ENCODE measurements at places on chromosomes 12 and 14. TPM values are rescaled to one million over a fixed set of nuclear protein-coding genes. Genes with fewer than 3 reads are reported as not detected.

- DNase-seq, result no peak
These were observed 24.9 kb downstream of the FOXN3 start for GRCh38 chr14:89392181-89392580.

GRCh38 chr12:112207397-112207924 is 82.1 kb downstream of the TRAFD1 start:
- DNase-seq, result no peak

The CCDC196 gene
- total RNA-seq, result not detected

- no peak for DNase-seq
These were observed 6.0 kb upstream of the AMN start for GRCh38 chr14:102916347-102917055.

The KLHDC1 gene
- total RNA-seq, result 1.4 TPM

- no peak for DNase-seq
These were observed 56.1 kb downstream of the LMNTD1 start for GRCh38 chr12:25497021-25497420.

The STAC3 gene
- not detected for total RNA-seq

The ERP27 gene
- 0.74 TPM for total RNA-seq

GRCh38 chr14:90551070-90551704 is 154.4 kb downstream of the CALM1 start:
- DNase-seq, result no peak

GRCh38 chr14:42629553-42629952 is 1022.9 kb downstream of the LRFN5 start:
- DNase-seq, result no peak

The POTEG gene
- total RNA-seq, result 0.35 TPM

- DNase-seq, result peak; percentile 98
These were observed 12.8 kb downstream of the ZFYVE1 start for GRCh38 chr14:73014105-73014504.

- no peak for DNase-seq
These were observed 1262.2 kb downstream of the TMEM121 start for GRCh38 chr14:106788534-106788933.

- DNase-seq, result no peak
These were observed 562 bp upstream of the GLIPR1L2 start for GRCh38 chr12:75390156-75390898.

DNA sequence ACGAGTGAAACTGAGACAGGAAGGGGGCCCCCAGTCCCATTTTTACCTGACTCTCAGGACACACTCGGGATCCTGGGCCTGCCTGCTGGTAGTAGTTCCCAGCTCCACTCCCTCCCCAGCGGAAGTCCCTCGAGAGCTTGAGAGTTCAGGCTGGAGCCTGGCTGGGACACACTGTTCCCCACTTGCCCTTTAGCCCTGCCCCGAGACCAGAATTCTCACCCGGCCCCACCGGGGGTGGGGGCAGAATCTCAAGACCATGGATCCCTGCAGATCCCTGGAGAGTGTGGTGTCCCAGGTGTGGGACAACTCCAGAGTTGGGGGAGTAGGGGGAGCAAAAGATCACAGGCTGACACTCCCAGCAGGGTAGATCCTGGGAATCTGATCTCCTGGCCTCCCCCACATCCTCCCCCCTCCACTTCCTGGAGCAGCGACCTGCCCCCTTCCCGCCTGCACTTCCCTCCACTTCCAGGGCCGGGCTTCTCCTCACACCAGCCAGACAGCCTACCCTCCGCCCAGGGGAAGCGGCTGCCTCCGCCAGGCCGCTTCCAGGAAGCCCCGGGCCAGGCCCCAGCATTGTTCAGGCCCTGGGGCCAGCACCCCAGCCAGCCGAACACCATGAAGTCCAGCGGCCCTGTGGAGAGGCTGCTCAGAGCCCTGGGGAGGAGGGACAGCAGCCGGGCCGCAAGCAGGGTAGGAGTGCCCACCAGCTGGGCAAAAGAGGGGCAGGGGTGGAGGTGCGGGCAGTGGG is at the start of gene TNS2:
Gene TNS2 (plus strand): TSS at position 495 of the 748 bp plus-strand sequence. CDS start 121 bp downstream, at position 616.
- no peak for DNase-seq

The TRHDE gene
- total RNA-seq, result not detected

DNA sequence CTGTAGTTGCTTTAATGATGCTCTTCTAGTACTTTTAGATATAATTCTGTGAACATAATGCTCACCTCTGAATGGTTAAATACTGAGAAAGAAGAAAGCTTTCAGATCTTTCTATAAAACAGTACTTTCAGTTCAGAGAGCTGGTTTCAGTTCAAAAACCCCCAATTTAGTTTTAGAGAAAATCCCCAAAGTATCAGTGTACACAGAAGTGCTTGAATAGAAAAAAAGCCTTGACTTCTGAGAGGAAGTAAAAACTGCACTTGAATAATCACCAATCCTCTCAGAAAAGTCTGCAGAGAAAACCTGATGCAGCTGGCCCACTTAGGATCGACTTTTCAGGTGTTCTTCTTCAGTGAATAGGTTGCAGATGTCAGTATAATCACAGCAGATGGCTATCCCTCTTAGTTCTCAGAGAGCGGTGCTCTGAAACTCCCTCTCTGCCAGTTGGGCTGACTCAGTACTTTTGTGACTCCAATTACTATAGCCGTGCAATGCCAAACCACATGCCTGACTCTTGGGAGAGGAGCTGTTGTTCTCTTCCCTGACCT is 616.3 kb downstream of the LRFN5 start:
- peak; percentile 32 for DNase-seq

The KCNJ8 gene
- not detected for total RNA-seq

The HOXC13 gene
- 6.1 TPM for total RNA-seq

- no peak for DNase-seq
These were observed 206.5 kb downstream of the ETV6 start for GRCh38 chr12:11855983-11856374.

The FAM90A1 gene
- total RNA-seq, result not detected

DNA sequence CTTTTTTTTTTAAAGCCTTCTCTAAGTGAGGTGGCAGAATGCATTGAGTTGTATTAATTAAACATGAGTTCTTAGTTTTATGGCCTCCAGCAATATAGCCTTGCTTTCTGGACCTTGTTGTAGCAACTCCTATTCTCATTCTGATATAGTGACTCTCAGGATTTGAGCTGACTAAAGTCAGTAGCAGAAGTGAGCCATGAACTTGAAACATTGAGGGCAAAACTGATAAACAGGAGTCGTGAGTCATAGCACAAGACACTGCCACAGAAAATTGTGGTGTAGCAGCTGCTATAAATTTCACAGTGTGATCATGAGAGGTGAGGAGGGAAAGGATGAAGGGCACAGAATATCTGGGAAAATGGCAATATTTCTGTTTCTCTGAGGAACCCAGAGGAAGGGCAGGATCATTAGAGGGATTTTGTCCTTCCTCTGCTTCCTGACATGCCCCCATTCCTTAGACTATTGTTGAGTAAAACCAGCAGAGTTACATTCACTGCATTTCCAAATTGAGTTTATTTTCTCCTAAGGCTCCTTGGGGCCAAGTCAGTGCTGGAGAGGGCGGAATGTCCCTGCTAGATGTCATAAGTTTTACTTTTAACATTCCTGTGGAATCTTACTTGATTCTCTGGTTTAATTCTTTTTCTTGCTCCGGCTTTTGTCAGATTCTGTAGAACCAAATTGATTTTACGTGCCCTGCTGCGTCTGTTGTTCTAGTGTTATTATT is 7.5 kb downstream of the KLRG1 start:
- no peak for DNase-seq

The KRT82 gene
- not detected for total RNA-seq

The BTG1 gene
- 12.5 TPM for total RNA-seq

DNA sequence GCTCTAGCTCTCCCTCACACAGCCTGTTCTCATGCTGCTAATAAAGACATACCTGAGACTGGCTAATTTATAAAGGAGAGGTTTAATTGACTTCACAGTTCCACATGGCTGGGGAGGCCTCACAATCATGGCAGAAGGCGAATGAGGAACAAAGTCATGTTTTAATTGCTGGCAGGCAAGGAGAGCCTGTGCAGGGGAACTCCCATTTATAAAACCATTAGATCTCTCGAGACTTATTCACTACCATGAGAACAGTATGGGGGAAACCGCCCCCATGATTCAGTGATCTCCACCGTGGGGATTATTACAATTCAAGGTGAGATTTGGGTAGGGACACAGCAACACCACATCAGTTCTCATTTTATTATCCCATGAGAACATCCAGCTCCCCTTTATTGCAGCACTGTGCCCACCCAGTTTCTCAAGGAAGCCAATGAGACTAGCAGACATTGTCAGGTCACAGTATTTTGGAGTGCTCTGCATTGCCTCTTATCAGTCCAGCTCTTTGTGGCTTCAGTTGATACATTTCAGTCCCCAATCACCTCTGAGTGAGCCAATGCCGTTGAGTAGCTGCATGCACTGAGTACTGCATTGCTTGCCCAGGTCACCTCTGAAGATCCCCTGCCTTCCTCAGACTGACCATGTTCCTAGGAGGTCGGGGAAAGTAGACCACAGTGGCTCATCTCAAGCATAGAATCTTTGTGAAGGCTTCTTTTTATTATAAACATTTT is 131.2 kb downstream of the CRADD start:
- no peak for DNase-seq

- DNase-seq, result no peak
These were observed 167.5 kb downstream of the PPM1H start for GRCh38 chr12:62767496-62767895.

- DNase-seq, result no peak
These were observed 1.6 kb downstream of the TULP3 start for GRCh38 chr12:2892246-2892645.

- no peak for DNase-seq
These were observed 12.5 kb downstream of the NAA25 start for GRCh38 chr12:112096070-112096469.

- no peak for DNase-seq
These were observed 60.8 kb downstream of the PDE6H start for GRCh38 chr12:15033641-15034040.

The IFNG gene
- not detected for total RNA-seq

GRCh38 chr14:71403656-71404055 is 496.4 kb downstream of the PCNX1 start:
- peak; percentile 37 for DNase-seq

GRCh38 chr12:62761658-62762057 is 173.3 kb downstream of the PPM1H start:
- peak; percentile 25 for DNase-seq

GRCh38 chr14:81516986-81517797 is 16.5 kb downstream of the SEL1L start:
- no peak for DNase-seq
